ENCODE measurements at places on chromosomes 6 and 20.

GRCh38 chr6:106642476-106642875, 13.1 kb downstream of the QRSL1 start:
- DNase-seq = peak; percentile 71

DNA sequence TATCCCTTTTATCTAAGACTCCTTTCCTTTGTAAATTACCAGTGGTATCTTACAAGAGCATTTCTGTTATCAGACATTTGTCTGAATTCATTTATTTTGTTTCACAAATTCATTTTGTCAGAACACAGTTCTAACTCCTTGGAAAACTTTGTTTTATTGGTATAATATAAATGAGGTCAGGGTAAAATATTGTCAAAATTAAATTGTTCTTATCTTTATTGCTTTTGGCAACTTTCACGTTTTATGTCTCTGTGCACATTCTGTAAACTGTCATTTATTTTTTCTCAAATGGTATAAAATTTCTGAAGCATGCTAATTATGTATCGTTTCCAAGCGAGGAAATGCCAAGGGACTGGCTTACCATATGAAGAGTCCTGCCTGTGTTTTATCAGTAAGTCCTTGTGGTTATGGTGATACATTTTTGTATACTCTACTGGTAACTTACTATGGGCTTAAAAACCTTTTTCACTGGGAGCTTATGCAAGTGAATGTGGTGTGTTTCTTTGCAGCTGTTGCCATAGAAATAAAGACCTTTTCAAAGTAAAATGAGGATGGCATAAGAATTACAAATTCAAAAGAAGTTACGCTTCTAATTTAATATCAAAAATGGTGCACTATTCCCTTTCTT, 214.2 kb downstream of the COL19A1 start:
- no peak for DNase-seq

GRCh38 chr6:3522561-3523260, 65.9 kb upstream of the SLC22A23 start:
- DNase-seq = peak; percentile 42

DNA sequence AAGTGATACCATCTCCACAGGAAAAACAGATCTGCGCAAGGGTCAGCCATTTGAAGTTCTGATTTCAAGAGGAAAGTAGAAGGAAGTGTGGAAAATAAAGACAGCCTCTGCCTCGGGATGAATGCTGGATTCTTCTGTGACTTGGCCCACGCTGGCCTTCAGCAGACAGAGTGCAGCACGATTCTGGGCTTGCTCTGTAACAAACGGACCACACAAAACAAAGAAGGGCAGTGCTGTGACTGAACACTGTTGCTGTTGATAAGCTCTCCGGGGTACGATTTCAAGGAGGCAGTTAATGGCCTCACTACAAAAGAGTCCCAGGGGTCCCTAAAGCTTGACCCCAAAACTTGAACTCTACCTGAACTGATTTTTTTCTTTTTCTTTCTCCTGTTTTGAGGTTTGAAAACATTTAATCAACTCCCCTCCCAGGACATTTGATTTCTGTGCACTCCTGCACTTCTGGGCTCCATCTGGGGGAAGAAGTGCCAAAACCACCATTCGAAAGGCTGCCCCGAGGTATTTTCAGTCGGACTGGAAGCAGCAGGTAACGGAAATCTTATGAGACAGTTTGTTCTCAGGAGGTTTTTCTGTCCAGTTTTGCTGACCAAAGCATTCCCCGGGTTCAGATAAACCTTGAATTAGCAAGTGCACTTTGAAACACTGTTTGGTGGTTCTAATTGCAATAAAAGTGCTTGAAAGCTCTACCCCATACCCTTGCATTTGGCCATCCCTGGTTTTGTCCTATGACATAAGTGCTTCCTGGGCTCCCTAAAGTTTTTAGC, 189.6 kb downstream of the MYLK4 start:
- no peak for DNase-seq

DNA sequence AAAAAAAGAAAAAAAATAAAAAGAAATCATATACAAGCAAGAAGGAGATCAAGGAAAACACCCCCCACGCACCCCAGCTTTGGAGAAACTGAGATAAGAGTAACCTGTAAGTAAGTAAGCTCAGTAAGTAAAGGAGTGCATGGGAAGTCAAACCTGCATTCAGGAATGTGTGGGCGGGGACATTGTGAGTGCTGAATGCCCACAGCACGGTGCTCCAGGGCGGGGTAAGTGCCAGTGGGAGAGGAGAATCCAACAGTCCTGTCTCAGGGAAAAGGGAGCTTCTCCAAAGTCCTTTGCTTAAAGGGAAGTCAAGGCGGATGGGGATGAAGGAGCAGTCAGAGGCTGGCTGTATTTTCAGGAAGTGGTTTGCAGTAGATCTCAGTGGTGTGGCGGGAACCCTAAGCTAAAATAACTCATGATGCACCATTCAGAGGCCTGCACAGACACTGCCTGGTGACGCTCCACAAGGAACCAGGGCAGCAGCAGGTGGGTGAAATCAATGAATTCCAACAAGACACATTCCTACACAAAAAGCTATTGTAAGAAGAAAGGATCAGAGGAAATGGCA, 368.0 kb downstream of the QKI start:
- DNase-seq = peak; percentile 22

Data from MCF 10A (cell line).